ENCODE measurements at places on chromosomes 5 and 9. TPM values are rescaled to one million over a fixed set of nuclear protein-coding genes. Genes with fewer than 3 reads are reported as not detected.

GRCh38 chr5:153551537-153552079 lies 61.1 kb downstream of the GRIA1 start:
- no peak for DNase-seq

DNA sequence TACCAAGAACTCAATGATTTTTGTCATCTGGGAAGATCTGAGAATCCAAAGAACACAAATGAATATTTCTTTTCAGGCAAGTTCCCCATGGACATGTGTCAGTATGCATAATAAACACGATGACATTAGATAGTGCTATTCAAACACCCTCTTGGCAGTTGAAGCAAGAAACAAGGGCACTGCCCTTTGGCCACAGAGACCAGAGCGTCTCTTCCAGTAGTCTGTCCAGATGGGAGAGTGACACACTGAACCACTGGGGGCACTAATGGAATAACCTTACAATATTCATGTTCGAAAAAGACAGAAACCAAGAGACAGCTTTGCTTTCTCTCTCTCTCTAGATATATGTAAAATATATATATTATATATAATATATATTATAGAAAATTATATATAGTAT lies 301.9 kb downstream of the CTNND2 start:
- DNase-seq = no peak

- no peak for DNase-seq
Measured at GRCh38 chr9:23341346-23341745, 484.7 kb downstream of the ELAVL2 start.

GPRIN1 gene
- 5.8 TPM for total RNA-seq

GABRP gene
- 9.9 TPM for total RNA-seq

GRCh38 chr9:100228352-100228869 lies 124.3 kb downstream of the TEX10 start:
- DNase-seq = no peak

GRCh38 chr9:88006511-88007290 lies 32.4 kb upstream of the CDK20 start:
- peak; percentile 26 for DNase-seq

ARHGEF39 gene
- 26.6 TPM for total RNA-seq
